ENCODE measurements at places on chromosomes 1 and 21. TPM values are rescaled to one million over a fixed set of nuclear protein-coding genes. Genes with fewer than 3 reads are reported as not detected.

DNA sequence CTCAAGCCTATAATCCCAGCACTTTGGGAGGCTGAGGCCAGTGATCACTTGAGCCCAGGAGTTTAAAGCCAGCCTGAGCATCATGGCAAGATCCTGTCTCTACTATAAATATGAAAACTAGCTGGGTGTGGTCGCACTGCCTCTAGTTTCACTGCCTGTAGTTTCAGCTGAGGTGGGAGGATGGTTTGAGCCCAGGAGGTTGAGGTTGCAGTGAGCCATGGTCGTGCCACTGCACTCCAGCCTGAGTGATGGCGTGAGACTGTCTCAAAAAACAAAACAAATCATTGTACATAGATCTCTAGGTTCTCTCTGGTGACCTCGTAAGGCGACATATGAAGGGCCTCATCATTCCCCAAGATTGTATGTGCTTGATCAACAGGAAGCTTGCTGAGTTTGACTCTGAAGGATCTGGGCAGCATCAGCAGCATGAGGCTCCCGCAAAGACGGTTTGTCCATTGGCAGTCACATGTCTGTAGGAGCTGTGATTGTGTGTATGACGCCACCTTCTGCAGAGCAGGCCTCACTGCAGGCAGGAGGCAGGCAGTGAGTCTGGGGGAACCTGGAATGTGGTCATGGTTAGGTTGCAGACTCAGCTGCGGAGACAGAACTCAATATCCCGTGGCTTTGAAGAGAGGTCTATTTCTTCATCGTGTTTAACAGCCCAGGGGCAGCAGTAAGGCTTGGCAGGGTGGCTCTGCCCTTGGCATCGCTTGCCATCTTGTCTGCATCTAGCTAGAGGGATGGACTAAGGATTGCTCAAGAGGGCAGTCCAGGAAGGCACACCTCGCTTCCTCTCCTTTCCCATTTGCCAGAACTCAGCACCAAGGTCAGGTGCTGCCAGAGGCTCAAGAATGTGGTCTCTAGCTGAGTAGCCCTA, 14.0 kb downstream of the ATP5PO start:
- peaks cover 51% of the 10 kb centered on the region for H3K36me3 ChIP-seq
- no peak overlapping the region for H3K4me3 ChIP-seq
- no peak for DNase-seq
- no peaks in the 10 kb centered on the region for H3K4me1 ChIP-seq
- H3K27me3 ChIP-seq, result no peaks in the 10 kb centered on the region

The SLC1A7 gene
- total RNA-seq, result 16.0 TPM

DNA sequence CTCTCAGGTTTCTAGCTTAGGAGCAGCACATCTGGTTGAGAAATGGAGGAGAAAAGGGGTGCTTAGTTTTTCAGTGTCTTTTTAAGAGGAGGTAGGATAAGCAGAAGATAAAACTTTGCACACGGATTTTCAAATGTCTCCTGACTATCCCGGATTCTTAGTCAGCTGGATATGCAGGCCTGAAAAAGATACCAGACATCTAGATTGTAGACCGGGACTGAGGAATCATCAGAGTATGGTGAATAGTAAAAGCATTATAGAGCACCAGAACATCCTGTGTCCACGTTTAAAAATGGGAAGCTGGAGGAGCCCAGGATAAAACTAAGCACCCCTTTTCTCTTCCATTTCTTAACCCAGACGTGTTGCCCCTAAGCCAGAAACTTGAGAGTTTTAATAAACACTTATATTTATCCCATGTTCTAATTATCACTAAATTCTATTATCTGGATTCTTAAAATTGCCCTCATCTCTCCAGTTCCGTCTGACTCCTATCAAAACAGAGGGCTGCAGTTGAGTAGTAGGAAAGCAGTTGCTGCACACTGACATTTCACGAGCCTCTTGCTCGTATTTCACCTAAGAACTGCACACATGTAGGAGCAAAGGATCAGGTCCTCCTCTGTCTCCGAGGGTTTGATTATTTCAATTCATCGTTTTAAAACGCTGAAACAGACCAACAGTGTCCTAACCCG, 609 bp downstream of the PIGK start:
- no peaks in the 10 kb centered on the region for H3K4me1 ChIP-seq
- H3K27me3 ChIP-seq, result no peaks in the 10 kb centered on the region
- H3K4me3 ChIP-seq, result peak overlapping the region; percentile 97
- no peaks in the 10 kb centered on the region for H3K36me3 ChIP-seq
- peak; percentile 4 for DNase-seq

DNA sequence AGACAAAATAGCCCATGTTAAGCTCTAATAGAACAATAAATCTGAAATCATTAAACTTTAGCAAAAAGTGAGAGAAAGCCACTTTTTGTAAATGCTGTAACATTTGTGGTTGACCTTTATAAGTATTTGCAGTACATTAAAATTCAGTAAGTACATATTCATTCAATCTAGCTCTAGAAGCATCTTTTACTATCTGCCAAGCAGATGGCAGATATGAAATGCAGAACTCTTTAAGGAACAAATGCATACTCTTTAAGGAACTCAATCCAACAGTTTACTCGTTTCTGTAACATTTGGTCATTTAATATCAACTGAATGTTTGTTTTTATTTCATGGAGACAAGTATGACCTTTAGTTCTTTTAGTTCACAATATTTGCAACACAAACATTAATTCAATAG, 150.1 kb downstream of the APP start:
- no peaks in the 10 kb centered on the region for H3K36me3 ChIP-seq
- no peaks in the 10 kb centered on the region for H3K4me1 ChIP-seq
- H3K27me3 ChIP-seq, result no peaks in the 10 kb centered on the region
- DNase-seq, result no peak

- H3K27me3 ChIP-seq, result no peaks in the 10 kb centered on the region
- H3K36me3 ChIP-seq, result no peaks in the 10 kb centered on the region
- DNase-seq, result no peak
- no peak overlapping the region for H3K4me3 ChIP-seq
- H3K27ac ChIP-seq, result no peak overlapping the region
- no peaks in the 10 kb centered on the region for H3K4me1 ChIP-seq
Measured at GRCh38 chr1:72434070-72434469, 151.7 kb upstream of the NEGR1 start.

The RAB7B gene
- not detected for total RNA-seq

GRCh38 chr1:211331011-211331709, 4.5 kb downstream of the TRAF5 start:
- DNase-seq, result no peak
- peaks cover 5% of the 10 kb centered on the region for H3K36me3 ChIP-seq
- no peaks in the 10 kb centered on the region for H3K27me3 ChIP-seq
- no peak overlapping the region for H3K27ac ChIP-seq
- peaks cover 80% of the 10 kb centered on the region for H3K4me1 ChIP-seq
- no peak overlapping the region for H3K4me3 ChIP-seq

GRCh38 chr21:31865429-31865970, 7.3 kb upstream of the HUNK start:
- no peak for DNase-seq
- no peak overlapping the region for H3K27ac ChIP-seq
- no peaks in the 10 kb centered on the region for H3K36me3 ChIP-seq
- H3K27me3 ChIP-seq, result peaks cover 3% of the 10 kb centered on the region
- H3K4me3 ChIP-seq, result no peak overlapping the region

GRCh38 chr1:178578541-178578940, 65.6 kb downstream of the TEX35 start:
- no peak for DNase-seq

DNA sequence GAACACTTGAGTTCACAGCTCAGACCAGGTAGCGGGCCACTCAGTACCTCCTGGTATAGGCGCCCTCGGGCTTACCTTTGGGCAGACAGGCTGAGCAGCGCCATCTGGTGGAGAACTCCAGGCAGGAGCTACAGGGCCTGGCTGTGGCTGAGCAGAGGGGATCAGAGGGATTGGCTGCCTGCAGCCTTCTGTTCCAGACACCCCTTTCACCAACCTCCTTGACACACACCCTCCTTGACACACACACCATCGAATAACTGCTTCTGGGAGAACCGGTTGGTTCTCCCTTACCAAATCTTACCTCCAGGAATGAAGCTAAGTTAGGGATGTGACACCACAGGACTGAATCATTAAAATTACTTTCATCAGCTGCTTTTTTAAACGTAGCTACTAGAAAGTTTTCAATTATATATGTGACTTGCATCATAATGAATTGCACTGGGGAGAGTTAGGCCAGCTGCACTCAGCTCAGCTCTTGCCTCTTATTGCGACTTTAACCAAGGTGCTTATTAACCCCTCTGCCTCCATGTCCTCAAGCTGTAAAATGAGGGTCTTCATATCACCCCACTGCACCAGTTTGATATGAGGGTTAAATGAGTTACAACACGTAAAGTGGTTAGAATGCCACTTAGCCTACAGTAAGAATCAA, 6.6 kb downstream of the LIN28A start:
- DNase-seq, result peak; percentile 92
- H3K4me3 ChIP-seq, result no peak overlapping the region
- H3K27ac ChIP-seq, result no peak overlapping the region

DNA sequence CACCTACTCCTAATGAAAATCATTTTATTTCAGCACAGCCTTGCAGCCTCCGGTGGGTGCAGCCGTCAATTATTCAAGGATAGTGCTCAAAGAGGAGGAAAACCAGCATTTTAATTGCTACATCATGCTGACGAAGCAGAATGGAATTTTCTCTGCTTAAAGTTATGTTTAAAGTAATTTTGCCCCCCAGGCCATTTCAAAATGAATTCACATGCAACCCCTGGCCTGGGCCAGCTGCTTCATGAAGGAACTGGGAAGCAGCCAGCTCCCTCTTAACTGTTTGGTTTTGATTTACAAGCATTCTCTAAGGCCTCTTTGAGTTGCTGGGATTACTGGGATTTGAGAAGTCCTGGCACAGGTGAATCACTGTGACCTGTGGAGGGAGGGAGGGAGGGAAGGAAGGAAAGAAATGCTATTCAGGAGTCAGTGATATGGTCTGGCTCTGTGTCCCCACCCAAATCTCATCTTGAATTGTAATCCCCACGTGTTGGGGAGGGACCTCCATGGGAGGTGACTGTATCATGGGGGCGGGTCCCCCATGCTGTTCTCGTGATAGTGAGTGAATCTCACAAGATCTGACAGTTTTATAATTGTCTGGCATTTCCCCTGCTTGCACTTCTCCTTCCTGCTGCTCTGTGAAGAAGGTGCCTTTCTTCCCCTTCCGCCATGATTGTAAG, 66.0 kb downstream of the PGBD5 start:
- no peaks in the 10 kb centered on the region for H3K27me3 ChIP-seq
- no peak for DNase-seq
- no peaks in the 10 kb centered on the region for H3K36me3 ChIP-seq
- no peaks in the 10 kb centered on the region for H3K4me1 ChIP-seq
- no peak overlapping the region for H3K27ac ChIP-seq
- no peak overlapping the region for H3K4me3 ChIP-seq

GRCh38 chr1:204414016-204414415, 2.4 kb upstream of the PPP1R15B start:
- H3K4me3 ChIP-seq, result no peak overlapping the region
- no peaks in the 10 kb centered on the region for H3K27me3 ChIP-seq
- no peak for DNase-seq
- no peak overlapping the region for H3K27ac ChIP-seq
- peaks cover 40% of the 10 kb centered on the region for H3K4me1 ChIP-seq

- no peak overlapping the region for H3K4me3 ChIP-seq
- no peak overlapping the region for H3K27ac ChIP-seq
- no peaks in the 10 kb centered on the region for H3K36me3 ChIP-seq
- no peak for DNase-seq
Measured at GRCh38 chr1:200740571-200741208, 2.0 kb downstream of the CAMSAP2 start.

DNA sequence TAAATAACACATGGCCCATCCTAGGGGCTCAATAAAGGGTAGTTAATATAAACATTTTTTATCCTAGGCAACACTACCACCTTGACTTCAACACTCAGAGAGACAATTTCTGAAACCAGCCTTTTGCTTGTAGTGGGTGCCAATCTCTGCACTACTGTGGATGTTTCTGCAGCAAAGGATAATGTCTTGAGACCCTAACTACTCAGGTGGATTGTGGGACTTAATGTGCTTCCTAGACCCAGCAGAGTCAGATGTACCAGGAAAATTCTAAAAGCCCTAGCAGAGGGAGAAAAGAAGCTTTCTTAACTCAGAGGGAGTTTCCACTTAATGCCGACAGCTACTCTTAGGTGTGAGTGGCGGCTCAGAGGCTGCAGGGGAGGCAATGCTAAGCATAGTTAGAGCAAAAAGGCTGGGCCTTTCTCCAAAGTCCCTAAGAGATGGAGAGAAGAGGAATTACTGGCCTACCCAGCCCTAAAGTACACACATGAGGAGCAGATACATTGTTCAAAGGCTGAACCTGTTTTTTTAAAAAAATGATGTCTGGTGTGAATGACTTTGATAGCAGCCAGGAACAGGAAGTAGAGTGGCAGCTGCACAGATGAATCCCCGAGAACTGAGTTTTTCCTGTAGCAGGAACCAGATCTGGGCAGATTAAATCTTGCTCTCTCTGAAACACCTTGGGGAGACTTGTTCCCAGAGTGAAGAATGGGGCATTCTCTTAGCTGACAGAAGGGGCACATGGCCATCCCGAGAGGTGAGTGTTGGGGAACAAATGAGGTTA, 33.5 kb upstream of the ABCD3 start:
- peaks cover 3% of the 10 kb centered on the region for H3K4me1 ChIP-seq
- DNase-seq, result peak; percentile 44
- no peak overlapping the region for H3K27ac ChIP-seq
- H3K27me3 ChIP-seq, result no peaks in the 10 kb centered on the region

- H3K36me3 ChIP-seq, result no peaks in the 10 kb centered on the region
- DNase-seq, result no peak
- no peak overlapping the region for H3K27ac ChIP-seq
- H3K4me1 ChIP-seq, result no peaks in the 10 kb centered on the region
Measured at GRCh38 chr1:62962014-62962812, 178.3 kb downstream of the ATG4C start.

DNA sequence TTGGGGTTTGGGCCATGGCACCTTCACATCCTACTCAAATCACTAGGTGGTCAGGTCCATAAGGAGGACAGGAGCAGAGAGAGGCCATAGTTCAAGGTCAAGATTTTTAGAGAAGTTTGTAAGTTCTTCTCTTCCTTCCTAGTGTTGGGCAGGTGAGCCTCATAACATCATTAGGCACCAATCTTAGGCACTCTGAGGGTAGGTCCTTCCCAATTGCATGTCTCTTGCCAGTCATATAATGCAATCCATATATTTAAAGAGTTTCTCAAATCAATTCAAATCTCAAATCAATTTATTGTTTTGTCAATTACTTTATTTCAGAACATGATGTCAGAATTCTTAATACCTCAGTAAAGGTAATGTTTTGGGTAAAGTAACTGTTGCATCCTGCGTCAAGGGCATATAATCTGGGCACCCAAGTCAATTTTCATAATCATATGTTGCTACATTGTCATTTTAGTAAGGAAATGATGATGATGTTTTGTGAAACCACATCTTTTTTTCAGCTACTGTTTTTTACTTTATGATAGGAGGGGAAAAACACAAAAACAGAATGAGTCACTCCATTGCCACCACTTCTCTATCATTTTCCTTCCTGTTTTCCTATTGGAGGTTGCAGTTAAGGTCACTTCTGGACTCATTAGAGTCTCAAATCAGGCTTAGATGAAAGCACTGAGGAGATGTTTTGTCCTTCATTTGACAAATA, 122.7 kb downstream of the UCHL5 start:
- DNase-seq, result no peak
- H3K36me3 ChIP-seq, result no peaks in the 10 kb centered on the region
- H3K4me1 ChIP-seq, result peaks cover 2% of the 10 kb centered on the region
- no peak overlapping the region for H3K4me3 ChIP-seq

The BARHL2 gene
- total RNA-seq, result not detected

The PLA2G2F gene
- total RNA-seq, result not detected

The OR2M3 gene
- total RNA-seq, result not detected

- no peak overlapping the region for H3K27ac ChIP-seq
- H3K27me3 ChIP-seq, result no peaks in the 10 kb centered on the region
- no peak overlapping the region for H3K4me3 ChIP-seq
- H3K36me3 ChIP-seq, result no peaks in the 10 kb centered on the region
- no peaks in the 10 kb centered on the region for H3K4me1 ChIP-seq
- no peak for DNase-seq
Measured at GRCh38 chr1:78072216-78072615, 26.4 kb downstream of the GIPC2 start.

The CCDC27 gene
- total RNA-seq, result not detected
